ENCODE measurements at places on chromosomes 3 and 15.

GRCh38 chr3:152518346-152518745 lies 249.6 kb downstream of the MBNL1 start:
- no peak for DNase-seq

GRCh38 chr15:45162771-45163507 lies 24.8 kb downstream of the SHF start:
- no peak for DNase-seq

DNA sequence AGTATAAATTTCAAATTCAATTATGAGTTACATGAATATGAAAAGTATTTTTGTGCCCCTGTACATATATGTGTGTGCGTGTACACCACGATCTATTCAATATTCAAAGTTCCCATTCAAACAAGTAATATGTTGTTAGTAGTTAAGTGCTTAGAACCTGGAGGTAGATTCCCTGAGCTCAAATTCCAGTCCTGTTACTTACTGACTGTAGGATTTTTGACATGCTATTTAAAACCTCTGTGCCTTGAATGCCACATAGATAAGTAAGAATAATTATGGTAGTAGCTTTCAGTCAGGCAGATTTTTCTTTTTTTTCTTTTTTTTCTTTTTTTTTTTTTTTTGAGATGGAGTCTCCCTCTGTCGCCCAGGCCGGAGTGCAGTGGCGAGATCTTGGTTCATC lies 53.3 kb upstream of the CMSS1 start:
- no peak for DNase-seq

DNA sequence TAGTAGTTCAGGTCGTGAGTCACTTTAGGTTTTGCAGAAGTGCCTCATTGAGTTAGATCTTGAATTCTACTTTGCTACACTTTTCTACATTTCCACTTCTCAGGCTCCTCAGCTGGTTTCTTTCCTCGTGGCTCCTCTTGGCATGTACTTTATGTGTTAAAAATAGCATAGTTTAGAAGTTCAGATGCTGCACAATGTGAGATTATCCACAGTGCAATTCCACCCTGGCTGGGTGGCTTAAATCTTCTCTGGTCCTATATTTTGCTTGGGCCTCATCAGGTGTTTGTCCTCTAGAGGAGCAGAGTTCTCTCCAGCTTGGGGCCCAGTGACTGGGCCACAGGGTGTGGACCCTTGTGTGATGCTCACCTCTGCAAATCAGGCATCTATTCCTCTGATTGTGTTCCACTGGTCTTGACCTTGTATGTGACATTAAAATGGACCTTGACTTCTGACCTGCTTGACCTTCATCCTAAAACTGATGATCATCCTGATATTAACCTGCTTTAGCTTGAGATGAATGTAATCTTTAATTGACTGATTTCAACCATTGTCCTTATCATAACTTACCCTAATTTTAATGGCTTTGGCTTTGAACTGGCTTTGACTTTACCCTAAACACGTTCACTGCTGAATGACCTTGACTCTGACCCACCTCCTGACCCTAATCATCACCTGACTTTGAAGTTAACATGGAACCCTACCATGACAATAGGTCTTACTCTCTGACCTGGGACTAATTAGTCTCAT lies 63.9 kb upstream of the ACAD9 start:
- DNase-seq = no peak

- DNase-seq = no peak
Observed at GRCh38 chr15:69868756-69869155, 229.0 kb downstream of the TLE3 start.

GRCh38 chr3:177538048-177538749 lies 340.9 kb upstream of the TBL1XR1 start:
- DNase-seq = no peak

- DNase-seq = no peak
Observed at GRCh38 chr15:70314688-70315087, 217.0 kb upstream of the TLE3 start.

- no peak for DNase-seq
Observed at GRCh38 chr3:113764698-113765097, 17.9 kb downstream of the ATP6V1A start.

- DNase-seq = no peak
Observed at GRCh38 chr3:171770689-171771620, 39.3 kb downstream of the PLD1 start.

DNA sequence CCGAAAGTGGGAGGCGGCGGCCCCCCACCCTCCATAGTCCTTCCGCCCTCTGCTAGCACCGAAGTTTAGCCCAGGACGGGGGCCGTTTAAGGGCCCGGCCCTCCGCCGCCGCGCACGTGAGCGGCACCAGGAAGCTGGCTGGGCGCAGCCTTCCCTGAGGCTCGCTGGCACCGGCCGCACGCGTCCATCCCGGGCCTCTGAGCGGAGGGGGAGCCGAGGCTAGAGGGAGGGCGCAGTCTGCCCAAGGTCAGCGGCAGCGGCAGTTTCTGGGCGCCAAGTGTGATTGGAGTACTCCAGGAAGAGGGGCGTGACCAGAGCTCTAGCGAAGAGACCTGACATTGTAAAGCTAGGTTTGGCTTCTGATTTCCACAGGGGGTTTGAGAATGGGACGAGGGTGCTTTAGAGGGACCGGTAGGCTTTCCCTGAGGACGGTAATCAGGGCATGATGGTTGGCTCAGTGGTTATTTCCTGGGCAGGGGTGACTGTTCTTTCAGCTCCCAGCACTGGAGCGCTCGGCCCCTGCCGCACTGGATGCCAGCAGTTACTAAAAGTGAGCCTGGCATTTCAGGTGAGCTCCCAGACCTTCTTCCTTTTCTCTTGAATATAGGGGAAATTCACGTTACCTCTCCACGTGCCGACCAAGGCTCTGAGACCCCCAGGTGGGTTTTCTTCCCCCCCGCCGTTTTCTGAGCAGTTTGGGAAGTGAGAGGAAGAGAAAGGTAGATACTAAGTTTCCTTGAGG lies 853 bp downstream of the TEX264 start:
- DNase-seq = peak; percentile 17

GRCh38 chr3:61594144-61594963 lies 33.0 kb downstream of the PTPRG start:
- DNase-seq = no peak

GRCh38 chr3:177604181-177604580 lies 406.9 kb upstream of the TBL1XR1 start:
- no peak for DNase-seq

DNA sequence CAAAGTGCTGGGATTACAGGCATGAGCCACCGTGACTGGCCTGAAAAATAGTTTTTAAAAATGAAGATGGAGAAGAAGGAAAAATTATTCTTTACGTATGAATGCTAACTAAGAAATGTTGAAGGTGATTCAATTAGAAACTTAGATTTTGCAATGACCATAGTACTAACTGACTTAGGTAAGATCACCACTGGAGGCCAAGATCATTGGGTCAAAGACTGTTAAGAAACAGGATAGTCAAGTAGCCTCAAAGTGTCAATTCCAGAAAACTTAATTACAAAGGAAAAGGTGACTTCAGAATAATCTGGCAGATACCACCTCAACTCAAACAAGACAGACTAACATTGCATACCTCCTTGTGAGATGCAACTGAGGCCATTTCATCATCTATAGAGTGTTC lies 119.3 kb downstream of the FRMD4B start:
- DNase-seq = no peak

GRCh38 chr3:53147151-53147902 lies 13.7 kb upstream of the PRKCD start:
- no peak for DNase-seq

DNA sequence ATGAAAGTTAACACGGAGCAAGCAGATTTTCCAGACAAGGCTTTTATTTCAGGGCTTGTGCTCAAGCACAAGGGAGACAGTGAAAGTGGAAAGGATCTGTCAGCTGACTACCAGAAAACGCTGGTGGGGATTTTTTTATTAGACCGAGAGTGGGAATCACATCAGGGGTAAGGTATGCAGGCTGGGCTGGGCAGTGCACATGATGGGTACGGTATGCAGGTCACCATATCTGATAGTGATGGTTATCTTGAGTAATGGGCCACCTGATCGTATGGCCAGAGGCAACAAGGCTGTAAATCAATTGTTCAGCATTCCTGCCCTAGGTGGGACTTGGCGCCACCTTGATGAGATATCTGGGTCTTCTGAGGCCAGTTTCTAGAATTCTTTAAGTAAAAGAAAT lies 36.9 kb upstream of the PIAS1 start:
- no peak for DNase-seq

DNA sequence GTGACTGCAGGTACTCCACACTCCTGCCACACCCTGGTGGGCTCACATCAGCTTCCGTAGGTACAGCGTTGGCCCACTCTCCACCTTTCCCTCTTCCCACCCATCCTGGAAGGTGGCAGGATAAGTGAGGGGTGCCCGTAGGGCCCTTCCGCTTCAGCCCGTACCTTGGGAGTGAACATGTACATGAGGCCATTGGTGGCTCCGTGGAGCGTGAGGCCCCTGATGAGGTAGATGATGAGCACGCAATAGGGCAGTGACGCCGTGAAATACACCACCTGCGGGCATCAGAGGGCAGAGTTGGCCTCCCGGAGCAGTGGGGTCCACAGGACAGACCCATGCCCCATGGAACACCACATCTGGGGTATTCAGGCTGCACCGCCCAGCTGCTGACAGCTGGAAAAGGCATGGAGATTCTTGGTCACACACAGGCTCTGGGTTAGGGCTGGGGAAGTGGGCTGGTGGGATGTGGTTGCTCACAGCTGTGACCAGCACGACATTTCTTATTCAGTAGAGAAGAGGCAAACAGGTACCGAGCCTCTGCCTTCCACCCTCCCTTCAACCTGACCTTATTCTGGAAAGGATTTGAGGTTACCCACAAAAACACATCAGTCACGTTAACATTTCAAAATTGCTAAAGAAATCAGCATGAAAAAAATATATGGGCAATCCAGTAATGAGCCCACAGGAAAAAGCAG lies 23.8 kb downstream of the SLC6A20 start:
- DNase-seq = no peak

GRCh38 chr3:99938270-99938911 lies 120.7 kb downstream of the CMSS1 start:
- DNase-seq = no peak

DNA sequence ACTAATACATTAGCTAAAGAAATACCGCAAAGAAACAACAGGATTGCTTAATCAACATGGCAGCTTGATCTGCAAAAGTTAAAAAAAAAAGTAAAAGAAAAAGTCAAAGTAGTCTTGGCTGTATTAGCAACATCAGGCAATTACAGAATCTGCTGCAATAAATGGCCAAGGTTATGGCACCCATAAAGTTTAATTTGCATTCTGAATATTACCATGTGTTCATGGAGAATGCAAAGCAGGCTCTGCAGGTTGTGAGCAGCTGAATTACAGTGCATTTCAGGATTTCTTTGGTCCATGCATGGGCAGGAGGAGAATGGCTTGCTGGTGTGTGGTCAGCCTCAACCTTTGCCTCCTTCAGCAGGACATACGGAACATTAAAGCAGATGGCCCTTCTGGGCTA lies 199.1 kb upstream of the AZI2 start:
- DNase-seq = no peak

GRCh38 chr15:69719527-69720240 lies 267.1 kb downstream of the RPLP1 start:
- no peak for DNase-seq

DNA sequence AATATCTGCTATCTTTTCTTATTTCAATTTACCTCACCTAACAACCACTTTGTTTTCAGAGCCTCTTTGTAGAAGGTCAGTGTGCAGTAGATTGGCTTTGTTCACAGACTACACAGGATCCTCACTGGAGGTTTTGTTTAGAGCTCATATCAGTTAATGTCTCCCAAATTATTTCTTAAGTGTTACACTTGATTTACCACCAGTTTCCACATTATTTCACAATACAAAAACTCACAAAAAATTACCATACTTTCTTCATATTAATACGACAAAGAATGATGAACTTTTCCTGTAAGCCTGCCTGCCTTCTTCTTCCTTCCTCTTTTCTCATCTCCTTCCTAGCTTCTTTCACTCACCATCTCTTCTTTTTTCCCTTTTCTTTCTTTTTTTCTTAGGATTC lies 133.3 kb downstream of the ALCAM start:
- DNase-seq = no peak

DNA sequence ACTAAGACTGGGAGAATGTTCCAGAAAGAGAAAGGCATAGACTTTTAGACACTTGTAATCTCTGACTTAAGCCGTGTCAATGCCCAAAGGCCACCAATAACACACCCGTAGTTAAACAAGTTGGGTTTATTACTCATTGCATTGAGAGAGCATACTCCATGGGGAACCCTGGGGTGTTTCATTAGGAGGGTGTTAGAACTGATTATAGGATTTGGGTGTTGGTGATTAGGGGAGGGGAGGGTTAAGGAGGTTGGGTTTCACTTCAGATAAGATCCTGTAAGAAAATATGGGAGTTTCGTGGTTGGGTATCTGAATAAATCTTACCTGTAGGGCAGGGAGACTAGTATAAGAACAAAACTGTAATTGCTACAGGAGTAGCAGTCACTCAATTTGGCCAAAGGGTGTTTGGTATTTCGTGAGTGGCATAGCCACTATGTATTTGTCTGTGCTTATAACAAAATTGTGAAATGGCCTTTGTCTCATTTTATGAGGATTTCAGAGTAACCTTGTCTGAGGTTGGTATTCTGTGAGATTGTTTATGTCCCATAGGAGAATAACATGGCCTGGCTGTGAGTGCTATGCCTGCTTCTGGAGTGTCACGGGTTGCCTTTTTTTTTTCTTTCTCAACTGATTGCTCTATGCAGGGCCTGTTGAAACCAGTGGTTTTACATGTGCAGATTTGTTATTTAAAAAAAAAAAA lies 2.9 kb downstream of the HACD3 start:
- no peak for DNase-seq

- DNase-seq = no peak
Observed at GRCh38 chr3:117019082-117019713, 309.6 kb downstream of the TUSC7 start.

GRCh38 chr3:25460751-25461150 lies 32.7 kb downstream of the RARB start:
- no peak for DNase-seq

GRCh38 chr3:190865828-190866227 lies 3.3 kb upstream of the GMNC start:
- DNase-seq = no peak

DNA sequence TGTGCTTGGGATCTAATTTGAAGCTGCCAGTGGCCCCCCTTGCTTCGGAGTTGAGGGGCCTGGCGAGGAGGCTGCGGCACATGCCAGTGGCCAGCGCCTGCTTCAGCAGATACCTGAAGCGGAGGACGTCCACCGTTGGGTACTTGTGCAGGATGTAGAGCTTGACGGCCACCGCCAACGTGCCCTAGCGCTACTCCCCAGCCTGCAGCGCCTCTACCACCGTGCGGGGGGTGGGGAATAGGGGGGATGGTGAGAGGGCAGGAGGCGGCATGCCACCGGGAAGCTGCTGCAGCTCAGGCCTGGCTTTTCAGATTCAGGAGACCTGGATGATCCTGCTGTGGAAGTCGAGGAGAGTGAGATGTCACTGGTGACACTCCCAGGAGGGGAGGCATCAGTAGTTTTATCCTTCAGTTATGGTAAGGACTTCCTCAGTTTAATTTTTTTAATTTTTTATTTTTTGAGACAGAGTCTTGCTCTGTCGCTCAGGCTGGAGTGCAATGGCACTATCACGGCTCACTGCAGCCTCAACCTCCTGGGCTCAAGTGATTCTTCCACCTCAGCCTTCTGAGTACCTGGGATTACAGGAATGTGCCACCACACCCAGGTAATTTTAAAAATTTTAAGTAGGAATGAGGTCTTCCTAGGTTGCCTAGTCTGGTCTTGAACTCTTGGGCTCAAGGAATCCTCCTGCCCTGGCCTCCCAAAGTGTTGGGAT lies 150.6 kb upstream of the FRMD4B start:
- no peak for DNase-seq

- DNase-seq = no peak
Observed at GRCh38 chr3:73504239-73504638, 120.5 kb downstream of the PDZRN3 start.

Measured in NCI-H187 treated with DMSO at 0.1 percent for 48 hours (cell line).